ENCODE measurements at places on chromosomes 2 and 18.

- DNase-seq: no peak
Observed at GRCh38 chr18:51107598-51108305, 77.7 kb downstream of the SMAD4 start.

DNA sequence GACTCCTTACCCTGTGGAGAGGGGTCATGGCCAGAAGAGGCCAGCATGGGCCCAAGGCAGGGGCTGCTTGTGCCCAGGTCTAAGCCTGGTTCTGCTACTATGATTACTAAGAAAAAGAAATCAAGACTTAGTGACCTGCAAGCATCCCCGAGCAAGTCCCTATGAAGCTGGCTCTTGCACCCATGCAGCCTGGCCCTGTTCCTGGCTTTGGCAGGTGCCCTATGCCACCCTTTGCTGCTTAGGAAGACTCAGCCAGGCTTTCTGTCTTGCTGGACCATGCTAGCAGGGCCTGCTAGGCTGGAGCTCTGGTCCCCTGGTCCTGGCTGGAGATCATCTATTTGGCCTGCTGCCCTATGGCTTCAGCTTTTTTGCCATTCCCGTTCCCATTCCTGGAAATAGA is 309.4 kb upstream of the EPAS1 start:
- DNase-seq: no peak

GRCh38 chr2:104734937-104735586 is 118.9 kb upstream of the POU3F3 start:
- DNase-seq: peak; percentile 68

DNA sequence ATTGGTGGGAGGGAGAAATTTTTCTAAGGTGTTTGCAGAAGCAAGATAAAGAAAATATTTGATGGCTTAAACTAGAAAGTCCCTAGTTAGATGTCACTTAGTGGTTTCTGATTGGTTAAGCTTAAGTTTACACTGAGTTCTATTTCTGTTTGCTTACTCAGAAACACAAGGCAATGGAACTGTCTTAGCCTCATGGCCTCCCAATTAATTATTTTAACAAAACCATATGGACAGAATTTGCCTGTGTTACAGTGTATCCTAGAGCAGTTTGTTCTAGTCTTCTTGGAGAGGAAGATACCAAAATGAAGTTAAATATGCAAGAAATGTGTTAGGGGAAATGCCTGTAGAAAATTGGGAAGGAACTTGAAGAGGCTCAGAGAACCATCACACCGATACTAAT is 4.6 kb upstream of the IMPACT start:
- DNase-seq: no peak

DNA sequence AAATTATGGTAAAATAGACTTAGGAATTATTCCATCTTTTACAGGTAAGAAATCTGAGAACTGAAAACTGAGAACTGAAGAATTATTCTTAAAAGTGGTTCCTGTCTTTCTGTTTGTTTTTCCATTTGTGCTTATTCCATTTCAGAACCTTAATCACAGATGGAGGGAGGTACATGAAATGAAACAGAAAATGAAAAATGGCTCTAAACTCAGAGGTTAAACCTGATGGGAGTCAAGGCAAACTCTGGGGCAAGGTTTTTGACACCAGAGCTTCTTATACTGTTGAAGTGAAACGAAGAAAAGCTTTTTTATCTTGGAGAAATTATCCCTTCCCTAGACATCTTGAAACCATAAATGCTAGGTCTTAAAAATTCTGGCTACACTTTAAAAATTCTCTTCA is 182.1 kb downstream of the ZNF804A start:
- DNase-seq: no peak

DNA sequence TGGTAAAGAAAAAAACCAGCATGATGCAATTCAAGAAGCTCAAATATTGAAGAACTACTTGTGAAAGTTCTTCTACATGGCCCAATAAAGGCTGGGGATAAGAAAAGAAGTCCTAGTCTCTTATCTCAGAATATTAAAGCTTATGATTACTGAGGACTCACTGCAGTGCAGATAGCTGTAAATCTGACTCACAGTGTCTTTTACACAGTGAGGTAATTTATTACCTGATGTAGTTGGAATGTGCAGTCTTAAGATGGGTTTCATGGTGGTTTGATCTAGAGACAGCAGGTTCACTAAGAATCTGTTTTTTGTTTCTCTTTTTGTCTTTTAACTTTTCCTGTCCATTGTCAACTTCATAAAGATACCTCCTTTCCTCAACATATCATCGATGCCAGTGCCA is 484.0 kb upstream of the MAP2 start:
- no peak for DNase-seq

DNA sequence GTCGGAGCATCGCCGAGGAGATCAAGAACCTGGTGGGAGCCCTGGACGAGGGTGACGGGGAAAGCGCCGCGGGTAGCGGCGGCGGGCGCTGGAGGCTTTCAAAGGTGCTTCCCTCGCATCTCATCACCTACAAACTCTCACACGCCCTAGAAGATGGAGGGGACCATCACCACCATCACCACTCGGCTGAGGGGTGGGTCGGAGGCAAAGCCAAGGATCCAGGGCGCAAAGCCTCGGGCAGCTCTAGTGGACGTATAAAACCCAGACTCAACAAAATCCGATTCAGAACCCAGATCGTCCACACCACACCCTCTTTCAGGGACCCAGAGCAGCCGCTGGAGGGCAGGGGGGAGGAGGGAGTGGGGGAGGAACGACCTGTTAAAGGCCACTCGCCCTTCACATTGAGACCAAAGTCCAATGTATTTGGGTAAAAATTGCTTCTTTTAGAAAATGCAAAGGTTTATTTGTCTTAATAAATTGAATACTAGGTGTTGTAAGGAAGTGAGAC is 1.5 kb downstream of the SOWAHC start:
- no peak for DNase-seq

DNA sequence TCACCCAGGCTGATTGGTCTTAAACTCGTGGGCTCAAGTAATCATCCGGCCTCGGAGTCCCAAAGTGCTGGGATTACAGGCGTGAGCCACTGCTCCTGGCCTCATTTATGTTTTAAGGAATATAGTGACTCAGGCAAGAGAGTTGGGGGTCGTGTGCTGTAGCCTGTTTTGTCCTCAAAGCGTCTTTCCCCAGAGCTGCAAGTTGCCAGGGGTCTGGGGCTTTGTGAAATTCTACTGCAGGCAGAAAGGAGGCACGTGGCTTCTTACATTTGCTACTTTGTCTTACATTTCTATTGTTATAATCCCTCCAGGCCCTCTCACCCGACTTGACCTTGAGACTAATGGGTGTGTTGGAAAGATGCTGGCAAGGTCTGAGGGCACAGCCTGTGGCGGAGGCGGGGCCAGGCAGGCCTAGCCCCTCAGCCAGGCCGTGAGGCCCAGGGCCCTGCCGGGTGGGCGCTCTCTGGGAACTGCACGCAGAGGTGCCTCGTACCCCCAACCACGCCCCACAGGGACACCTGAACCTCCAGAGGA is 85.8 kb upstream of the NDUFV2 start:
- no peak for DNase-seq

- DNase-seq: no peak
Observed at GRCh38 chr2:223626716-223627115, 24.6 kb upstream of the SCG2 start.

DNA sequence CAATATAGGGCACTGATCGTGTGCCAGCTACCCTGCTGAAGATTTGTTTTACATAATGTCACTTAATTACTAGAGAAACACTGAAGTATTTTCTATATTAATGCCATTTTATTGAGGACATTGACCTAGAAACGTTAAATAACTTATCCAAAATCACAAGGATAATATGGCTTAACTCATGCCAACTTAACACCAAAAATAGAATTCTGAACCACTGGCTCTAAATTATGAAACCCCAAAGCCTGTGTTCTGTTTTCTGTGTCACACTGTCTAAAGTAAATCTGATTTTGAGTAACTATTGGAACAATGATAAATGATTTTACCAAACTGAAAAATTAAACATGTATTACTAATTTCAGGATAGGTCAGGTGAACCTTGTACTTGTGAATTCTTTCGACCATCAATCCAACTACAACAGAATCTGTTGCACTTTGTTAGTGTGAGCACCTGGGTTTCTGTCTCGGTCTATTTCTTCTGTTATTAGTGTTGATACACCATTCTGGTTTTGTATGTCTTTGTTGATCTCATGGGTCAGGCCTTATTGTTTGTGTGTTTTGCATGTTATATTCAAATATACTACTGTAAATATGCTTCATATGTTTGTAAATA is 48.2 kb upstream of the CCDC141 start:
- DNase-seq: no peak

DNA sequence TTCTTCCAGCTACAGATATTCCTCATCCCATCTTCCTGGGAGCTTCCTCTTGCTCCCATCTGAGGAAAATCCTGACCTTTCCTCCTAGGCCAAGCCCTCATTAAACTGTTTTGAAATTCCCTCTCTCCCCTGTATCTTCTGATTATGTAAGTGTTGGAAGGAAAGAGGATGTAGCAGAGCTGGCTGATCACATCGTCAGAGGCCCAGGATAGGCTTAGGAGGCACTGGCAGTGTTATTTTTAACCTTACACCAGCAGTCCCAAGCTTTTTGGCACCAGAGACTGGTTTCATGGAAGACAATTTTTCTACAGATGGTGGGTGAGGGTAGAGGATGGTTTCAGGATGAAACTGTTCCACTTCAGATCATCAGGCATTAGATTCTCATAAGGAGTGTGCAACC is 630.4 kb downstream of the EPHA4 start:
- DNase-seq: no peak

- peak; percentile 23 for DNase-seq
Observed at GRCh38 chr2:33272001-33272400, 204.4 kb upstream of the RASGRP3 start.

DNA sequence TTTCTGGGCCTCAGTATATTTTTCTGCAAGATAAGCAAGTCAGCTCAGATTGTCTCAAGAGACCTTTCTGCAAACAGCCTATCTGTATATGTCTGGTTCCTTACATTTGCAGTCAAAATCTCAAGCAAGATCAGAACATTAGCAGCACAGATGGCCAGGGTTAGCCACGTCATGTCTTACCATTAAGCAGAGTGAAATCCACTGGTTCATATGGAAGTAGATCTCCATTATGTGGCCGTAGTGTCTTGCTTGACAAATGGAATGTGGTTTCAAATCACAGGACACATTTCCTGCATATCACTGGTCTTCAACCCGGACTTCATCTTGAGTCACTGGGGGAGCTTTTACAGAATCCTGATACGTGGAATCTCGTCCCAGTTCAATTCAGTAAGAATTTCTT is 500.2 kb downstream of the FBXO15 start:
- no peak for DNase-seq

- DNase-seq: no peak
Observed at GRCh38 chr2:65317841-65318240, 90.2 kb downstream of the ACTR2 start.

GRCh38 chr18:32308493-32309120 is 118.8 kb downstream of the MEP1B start:
- DNase-seq: peak; percentile 12

GRCh38 chr2:219766658-219767057 is 139.2 kb downstream of the SLC4A3 start:
- DNase-seq: no peak

DNA sequence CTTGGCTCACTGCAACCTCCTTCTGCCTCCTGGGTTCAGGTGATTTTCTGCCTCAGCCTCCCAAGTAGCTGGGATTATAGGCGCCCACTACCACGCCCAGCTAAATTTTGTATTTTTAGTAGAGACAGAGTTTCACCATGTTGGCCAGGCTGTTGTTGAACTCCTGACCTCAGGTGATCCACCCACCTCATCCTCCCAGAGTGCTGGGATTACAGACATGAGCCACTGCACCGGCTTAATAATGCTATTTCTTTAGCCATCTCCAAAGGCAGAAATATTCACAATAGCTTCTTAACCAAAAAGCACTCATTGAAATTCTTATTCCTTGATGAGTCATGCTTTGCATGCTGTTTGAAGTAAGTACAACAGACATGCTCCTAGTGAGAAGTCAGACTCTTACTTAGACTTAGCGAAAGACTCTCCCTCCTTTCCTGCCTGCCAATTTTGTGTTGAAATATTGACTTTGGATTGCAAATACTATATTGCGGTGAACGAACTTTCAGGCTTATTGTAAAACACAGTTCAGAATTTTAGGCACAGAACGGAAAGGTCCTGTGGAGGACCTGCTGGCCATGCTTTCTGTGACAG is 4.4 kb downstream of the ACTR3 start:
- DNase-seq: peak; percentile 60

GRCh38 chr2:227301523-227301922 is 23.5 kb upstream of the MFF start:
- no peak for DNase-seq

GRCh38 chr2:75882530-75882929 is 171.8 kb upstream of the GCFC2 start:
- no peak for DNase-seq

- DNase-seq: no peak
Observed at GRCh38 chr2:208573569-208573968, 167.0 kb downstream of the PTH2R start.

DNA sequence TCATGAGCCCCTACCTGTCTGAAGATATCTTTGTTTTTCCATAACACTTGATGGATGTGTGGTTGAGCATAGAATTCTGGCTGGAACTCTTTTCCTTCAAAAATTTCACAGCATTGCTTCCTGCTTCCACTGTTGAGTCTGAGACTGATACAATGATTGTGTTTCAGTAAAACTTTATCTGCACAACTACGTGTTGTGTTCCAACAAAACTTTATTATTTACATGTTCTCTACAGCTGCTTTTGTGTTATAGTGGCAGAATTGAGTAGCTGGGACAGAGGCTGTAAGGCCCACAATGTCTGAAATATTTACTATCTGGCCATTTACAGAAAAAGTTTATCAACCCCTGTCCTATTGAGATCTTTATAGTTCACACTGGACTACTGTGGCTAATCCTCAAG is 275.3 kb downstream of the PHLPP1 start:
- no peak for DNase-seq

DNA sequence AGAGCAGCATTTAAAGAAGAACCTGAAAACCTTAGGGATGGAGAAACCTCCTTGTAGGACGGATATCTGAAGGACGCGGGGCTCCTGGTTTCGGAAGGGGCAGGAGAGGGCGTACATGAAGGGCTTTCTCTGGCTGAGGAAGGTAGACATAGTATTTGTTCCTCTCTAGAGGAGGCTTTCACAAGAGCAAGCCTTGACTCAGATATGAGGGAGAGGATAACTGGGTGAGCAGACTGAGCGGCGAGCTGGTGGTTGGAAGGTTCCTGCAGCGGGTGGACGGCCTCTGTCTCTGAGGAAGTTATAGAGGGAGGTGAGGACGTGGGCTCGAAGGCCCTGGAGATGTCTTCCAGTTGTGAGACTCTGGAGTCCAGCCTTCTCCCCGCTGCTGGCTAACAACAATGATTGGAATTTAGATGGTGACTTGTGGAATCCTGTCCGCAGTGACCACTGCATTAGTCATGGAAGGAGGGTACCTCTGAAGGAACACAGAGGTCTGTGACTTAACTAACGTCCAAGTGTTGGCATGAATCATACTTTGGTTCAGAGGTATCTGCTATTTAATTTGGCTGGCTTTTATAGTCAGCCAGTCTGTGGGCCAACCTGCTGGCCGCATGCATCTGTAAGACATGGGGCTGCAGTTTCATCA is 80.9 kb downstream of the ASAP2 start:
- DNase-seq: no peak

Data from hematopoietic multipotent progenitor cell treated with erythropoietin and hydrocortisone succinate and interleukin-3 and kit ligand, for 4 days (in vitro differentiated cells).